Activated T-cell treated with anti-CD3 and anti-CD28 coated beads for 48 hours (primary cell): ENCODE measurements at places on chromosomes 13 and 19.

- DNase-seq = no peak
These were observed 527.2 kb downstream of the SLITRK1 start for GRCh38 chr13:83355041-83355440.

GRCh38 chr19:15846923-15847322 lies 31.5 kb upstream of the OR10H1 start:
- no peak for DNase-seq

GRCh38 chr13:75963302-75963701 lies 327.2 kb downstream of the LMO7 start:
- DNase-seq = no peak

DNA sequence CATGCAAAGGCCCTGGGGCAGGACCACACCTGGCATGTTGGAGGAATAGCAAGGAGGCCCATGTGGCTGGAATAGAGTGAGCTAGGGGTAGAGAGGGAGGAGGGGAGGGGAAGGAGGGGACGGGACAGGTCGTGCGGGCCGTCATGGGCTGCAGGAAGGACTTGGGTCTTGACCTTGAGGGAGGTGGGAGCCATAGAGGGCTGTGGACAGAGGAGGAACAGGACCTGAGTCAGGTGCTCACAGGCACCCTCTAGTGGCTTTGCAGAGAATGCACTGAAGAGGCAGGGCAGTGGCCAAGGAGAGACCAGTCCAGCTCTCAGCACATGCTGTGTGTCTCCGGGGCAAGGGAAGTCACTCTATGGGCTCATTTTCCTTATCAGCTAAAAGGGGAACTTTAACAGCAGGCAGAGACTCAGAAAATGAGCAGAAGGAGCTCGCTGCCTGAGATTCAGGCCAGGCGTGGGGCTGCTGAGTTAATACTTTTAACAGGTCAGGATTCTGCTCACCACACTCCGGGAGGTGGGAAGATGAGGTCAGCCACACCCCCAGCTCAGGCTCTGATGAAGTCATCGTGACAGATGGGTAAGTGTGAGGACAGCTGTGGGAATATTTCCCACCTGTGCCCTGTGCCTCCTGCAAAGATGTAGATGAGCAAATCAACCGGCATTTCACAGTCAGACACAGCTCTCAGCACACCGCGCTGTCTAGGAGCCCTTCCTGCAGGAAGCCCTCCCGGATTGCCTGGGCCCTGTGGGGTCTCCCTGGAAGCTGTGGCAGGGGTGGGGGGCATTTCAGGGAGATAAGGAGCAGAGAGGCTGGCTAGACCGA lies 6.0 kb upstream of the TNFAIP8L1 start:
- peak; percentile 46 for DNase-seq

DNA sequence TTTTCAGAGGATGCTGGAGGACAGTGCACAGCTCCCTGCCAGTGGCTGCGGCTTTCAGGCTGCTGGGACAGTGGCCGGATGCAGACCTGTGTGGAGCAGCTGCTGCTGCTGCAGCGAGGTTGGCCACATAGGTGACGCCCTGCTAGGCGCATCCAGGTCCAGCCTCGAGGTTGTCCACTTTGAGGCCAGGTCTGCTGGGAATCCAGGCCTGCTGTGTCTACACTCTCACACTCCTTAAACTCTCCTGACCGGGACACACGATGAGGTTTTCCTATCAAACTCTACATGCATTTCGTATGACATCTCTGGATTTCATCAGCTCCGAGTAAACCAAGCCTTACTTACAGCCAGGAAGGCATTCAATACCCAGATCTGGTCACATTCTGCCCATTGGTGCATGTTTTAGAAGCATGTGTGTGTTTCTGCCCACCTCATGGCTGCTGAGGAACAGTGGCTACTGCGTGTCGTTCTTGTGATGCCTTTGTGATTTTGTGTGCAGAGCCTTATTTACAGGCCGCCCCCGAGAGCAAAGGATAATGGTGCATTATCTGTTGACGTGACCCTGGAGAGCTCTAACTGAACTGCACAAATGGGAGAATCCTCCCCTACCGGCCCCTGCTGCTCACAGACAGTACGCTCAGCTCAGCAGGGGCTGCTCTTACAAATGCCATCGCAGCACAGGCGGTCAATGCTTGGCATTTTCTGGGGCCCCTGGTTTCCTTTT lies 12.3 kb upstream of the MCF2L start:
- DNase-seq = no peak

- DNase-seq = no peak
These were observed 25.9 kb downstream of the C2CD4C start for GRCh38 chr19:383040-383439.

- no peak for DNase-seq
These were observed 12.8 kb upstream of the MADCAM1 start for GRCh38 chr19:483332-484072.

DNA sequence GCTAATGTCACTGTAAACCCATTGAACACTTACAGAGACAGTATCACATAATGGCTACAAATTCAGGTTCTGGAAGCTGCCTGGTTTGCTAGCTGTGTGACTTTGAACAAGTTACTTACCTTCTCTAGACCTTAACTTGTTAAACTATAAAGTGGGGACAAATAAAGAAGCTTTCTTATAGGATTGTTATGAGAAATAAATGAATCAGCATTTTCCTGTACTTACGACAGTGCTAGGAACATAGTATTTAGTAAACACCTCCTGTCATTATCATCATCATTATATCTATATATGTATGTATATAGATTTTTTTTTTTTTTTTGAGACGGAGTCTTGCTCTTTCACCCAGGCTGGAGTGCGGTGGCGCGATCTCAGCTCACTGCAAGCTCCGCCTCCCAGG lies 54.9 kb downstream of the CDK8 start:
- DNase-seq = no peak

GRCh38 chr19:35000647-35001501 lies 751 bp downstream of the GRAMD1A start:
- DNase-seq = peak; percentile 53
